ENCODE measurements at places on chromosomes 2 and 18. TPM values are rescaled to one million over a fixed set of nuclear protein-coding genes. Genes with fewer than 3 reads are reported as not detected.

GRCh38 chr18:7488571-7488970 is 78.5 kb upstream of the PTPRM start:
- H3K4me1 ChIP-seq: no peaks in the 10 kb centered on the region
- H3K36me3 ChIP-seq: no peaks in the 10 kb centered on the region
- H3K27me3 ChIP-seq: no peaks in the 10 kb centered on the region
- H3K4me3 ChIP-seq: no peak overlapping the region

DNA sequence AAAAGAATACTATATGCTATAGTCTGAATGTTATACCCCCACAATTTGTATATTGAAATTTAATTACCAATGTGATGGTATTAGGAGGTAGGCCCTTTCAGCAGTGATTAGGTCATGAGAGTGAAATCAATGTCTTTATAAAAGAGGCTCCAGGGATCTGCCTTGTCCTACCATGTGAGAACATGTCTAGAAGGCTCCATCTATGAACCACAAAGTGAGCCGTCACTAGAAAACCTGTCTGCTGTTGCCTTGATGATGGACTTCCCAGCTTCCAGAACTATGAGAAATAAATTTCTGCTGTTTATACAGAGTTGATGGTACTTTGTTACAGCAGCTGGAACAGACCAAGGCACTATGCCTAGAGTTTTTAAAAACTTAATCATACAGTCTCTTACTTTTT is 46.3 kb upstream of the FAM124B start:
- DNase-seq: no peak
- H3K36me3 ChIP-seq: no peaks in the 10 kb centered on the region
- no peak overlapping the region for H3K27ac ChIP-seq
- H3K27me3 ChIP-seq: peaks cover 25% of the 10 kb centered on the region

- H3K4me1 ChIP-seq: peaks cover 10% of the 10 kb centered on the region
- H3K4me3 ChIP-seq: no peak overlapping the region
- DNase-seq: no peak
- no peaks in the 10 kb centered on the region for H3K36me3 ChIP-seq
Measured at GRCh38 chr2:10252224-10252623, 50.5 kb upstream of the HPCAL1 start.

DNA sequence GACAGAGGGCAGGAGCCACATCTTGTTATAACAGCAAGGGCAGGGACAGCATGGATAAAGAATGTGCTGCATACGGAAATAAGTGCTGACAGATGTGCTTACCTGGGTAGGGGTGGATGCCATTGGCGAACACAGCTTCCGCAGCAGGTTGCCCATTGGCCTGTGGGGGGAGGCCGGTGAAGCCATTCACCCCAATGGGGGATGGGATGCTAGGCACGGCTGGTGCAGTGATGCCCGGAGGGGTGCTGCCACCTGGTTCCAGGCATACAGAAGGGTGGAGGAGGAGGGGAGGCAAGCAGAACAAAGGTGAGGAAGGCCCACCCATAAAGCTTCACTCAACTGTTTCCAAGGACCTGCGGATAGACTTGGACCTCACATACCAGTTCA is 294.9 kb downstream of the CELF4 start:
- H3K27me3 ChIP-seq: peaks cover 6% of the 10 kb centered on the region
- H3K4me3 ChIP-seq: no peak overlapping the region
- DNase-seq: no peak

GRCh38 chr18:50284255-50284885 is 3.0 kb upstream of the MBD1 start:
- peaks cover 68% of the 10 kb centered on the region for H3K4me1 ChIP-seq
- H3K27me3 ChIP-seq: no peaks in the 10 kb centered on the region
- H3K36me3 ChIP-seq: peaks cover 69% of the 10 kb centered on the region

Gene PIEZO2
- not detected for total RNA-seq

GRCh38 chr2:36698993-36699392 is 2.5 kb downstream of the VIT start:
- H3K4me1 ChIP-seq: no peaks in the 10 kb centered on the region
- peaks cover 11% of the 10 kb centered on the region for H3K27me3 ChIP-seq
- no peak overlapping the region for H3K27ac ChIP-seq

DNA sequence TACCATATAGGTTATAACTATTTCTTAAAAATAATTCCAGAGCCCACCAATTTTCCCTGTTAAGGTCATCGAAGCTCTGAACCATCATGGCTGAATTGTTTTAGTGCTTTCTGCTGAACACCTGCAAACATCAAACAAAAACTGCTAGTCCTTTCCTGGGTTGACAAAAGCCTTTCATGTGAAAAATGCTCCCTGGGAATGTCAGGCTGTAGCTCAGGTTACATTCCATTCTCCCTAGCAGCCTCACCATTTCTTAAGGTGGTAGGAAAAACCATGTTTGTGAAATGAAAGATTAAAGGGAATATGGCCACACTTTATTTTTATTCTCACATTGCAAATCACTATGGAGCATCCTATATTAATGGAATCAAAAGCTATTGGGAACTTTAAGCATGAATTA is 5.7 kb downstream of the TCF4 start:
- no peak for DNase-seq
- peaks cover 7% of the 10 kb centered on the region for H3K4me1 ChIP-seq
- H3K27ac ChIP-seq: no peak overlapping the region

Gene C18orf32
- total RNA-seq: 20.9 TPM

DNA sequence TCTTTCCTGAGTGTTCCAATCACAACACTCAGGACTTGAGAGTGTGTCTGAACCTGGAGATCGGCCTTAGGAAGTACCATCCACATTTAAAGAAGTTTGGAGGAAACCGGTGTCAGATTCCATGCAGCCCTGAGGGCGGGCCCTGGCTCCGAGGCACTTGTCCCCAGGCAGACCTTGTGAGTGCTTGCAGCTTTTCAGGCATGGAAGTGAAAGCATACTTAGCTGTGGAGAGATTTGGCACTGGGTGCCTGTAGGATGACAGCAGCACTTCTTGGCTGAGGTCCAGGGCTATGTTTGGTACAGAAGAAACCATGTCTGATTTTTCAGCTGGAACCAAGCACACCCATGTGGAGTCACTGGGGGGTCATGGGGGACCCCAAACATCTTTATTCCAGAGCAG is 230.8 kb downstream of the SEPTIN10 start:
- no peak for DNase-seq
- no peaks in the 10 kb centered on the region for H3K4me1 ChIP-seq
- H3K27me3 ChIP-seq: no peaks in the 10 kb centered on the region
- H3K36me3 ChIP-seq: no peaks in the 10 kb centered on the region

GRCh38 chr2:66845307-66845706 is 410.4 kb downstream of the MEIS1 start:
- no peaks in the 10 kb centered on the region for H3K36me3 ChIP-seq
- H3K4me1 ChIP-seq: no peaks in the 10 kb centered on the region
- no peaks in the 10 kb centered on the region for H3K27me3 ChIP-seq
- no peak overlapping the region for H3K4me3 ChIP-seq
- DNase-seq: no peak

- no peaks in the 10 kb centered on the region for H3K4me1 ChIP-seq
- no peak overlapping the region for H3K4me3 ChIP-seq
- H3K36me3 ChIP-seq: no peaks in the 10 kb centered on the region
- no peak overlapping the region for H3K27ac ChIP-seq
- H3K27me3 ChIP-seq: no peaks in the 10 kb centered on the region
Measured at GRCh38 chr2:222134654-222135053, 164.1 kb downstream of the PAX3 start.
